ENCODE measurements at places on chromosomes 5 and 9.

- DNase-seq, result no peak
Measured at GRCh38 chr9:137250329-137251193, 525 bp upstream of the STPG3 start.

GRCh38 chr9:5025416-5025815 lies 40.3 kb downstream of the JAK2 start:
- DNase-seq, result no peak

GRCh38 chr9:26567976-26568375 lies 324.6 kb downstream of the CAAP1 start:
- no peak for DNase-seq

DNA sequence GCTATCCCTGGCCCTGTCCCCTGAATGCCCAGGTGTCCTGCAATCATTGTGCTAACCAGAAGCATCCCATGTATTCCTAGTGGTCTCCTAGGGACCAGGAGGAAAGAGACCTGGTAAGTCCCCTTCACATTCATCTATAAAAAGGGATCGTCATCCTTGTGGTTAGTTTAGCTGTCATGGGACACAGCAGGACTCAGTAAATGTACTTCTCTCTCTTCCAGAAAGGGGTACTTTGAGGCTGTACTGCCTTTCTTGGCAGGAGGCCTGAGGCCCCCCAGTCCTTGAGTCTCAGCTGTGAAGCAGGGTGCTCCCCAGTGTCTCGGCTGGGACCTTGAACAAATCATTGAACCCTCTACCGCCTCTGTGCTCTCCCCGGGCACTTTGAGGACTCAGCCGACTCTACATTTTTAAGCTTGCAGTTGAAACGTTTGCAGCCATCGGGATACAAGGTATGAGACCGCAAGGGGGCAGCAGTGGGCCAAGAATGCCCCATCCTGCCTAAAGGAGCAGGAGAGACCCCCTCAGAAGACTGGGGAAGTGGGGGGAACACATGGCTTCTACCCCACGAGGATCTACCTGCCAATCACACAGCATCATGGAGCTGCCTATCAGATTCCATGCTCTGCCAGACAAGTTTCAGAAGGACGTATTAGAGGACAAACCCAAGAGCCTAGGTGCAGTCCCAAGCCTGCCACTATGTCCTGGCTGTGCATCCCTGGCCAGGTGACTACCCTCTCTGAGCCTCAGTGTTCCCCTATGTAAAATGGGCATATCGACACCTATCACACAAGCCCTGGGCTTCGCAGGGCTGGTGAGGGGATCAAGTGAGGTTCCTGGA lies 2.4 kb upstream of the PHYKPL start:
- peak; percentile 76 for DNase-seq

DNA sequence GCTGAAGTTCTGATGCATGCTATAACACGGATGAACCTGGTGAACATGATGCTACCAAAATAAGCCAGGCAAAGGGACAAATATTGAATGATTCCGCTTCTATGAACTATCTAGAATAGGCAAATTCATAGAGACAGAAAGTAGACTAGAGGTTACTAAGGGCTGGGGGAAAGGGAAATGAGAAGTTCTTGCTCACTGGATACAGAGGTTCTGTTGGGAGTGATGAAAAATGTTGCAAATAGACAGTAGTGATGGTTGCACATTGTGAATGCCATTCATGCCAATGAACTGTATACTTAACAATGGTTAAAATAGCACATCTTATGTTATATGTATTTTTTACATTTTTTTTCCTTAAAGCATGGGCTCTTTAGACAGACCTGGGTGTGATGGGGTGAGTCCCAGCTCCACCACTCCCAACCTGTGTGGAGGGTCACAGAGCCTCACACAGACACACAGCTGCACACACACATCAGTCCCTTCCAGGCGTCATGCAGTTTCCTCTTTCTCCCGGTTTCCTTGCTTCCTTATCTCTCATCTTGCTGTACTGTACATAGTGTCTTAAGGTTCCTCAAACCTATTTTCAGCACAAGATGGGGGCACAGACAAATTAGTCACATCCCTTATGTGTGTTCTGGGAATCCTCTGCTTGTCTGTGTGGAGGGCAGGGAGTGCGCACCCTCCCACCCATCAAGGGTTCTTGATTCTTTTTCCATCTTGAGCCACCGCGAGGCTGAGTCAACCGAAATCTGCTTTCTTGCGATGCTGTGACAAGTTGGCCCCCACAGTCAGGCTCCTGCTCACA lies 192.9 kb downstream of the CRB2 start:
- DNase-seq, result no peak

DNA sequence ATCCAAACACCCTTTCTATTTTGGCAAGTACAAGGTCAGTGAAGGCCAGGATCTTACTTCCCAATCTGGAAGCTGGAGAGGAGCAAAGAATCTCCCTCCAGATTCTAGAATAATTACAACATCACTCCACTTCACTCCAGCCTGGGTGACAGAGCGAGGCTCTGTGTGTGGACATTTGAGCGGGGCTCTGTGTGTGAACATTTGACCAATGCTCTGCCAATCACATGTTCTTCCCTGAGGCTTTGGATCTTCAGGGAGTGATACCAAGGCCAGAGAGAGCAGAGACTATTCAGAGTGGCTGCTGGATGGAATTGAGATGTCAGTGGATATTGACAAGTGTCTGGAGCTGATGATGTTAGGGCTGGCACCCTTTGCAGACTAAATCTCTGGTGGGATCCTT lies 24.7 kb upstream of the ANKRD34B start:
- no peak for DNase-seq

GRCh38 chr9:116390303-116391228 lies 237.0 kb downstream of the PAPPA start:
- DNase-seq, result no peak

DNA sequence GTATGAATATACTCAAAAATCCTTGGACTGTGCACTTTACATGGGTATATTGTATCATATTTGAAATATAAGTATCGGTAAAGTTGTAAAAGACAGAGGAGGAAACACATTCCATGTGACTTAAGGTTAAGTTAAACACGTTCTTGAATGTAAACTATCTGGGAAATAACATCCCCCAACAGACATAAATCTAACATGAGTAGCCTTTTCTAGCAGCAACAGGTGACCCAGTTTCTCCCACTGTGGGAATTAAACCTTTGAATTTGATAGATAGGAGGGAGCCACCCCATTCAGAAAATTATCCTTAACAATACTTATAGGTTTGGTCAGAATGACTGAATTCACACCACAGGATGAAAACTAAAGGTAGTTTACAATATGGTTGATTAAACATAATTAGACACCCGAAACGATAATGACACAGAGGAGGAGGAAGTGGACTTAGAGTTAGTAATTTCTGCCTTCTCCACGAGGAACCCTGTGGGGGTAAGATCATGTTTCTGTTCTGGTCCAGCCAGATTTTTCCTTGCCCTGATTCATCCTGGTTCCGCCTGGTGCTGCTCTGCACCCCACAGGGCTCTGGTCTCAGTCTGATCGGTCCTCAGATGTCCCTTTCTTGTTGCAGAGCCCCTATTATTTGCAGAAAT lies 84.6 kb upstream of the DNAH5 start:
- DNase-seq, result no peak

GRCh38 chr9:124818431-124819281 lies 34.6 kb upstream of the WDR38 start:
- no peak for DNase-seq

DNA sequence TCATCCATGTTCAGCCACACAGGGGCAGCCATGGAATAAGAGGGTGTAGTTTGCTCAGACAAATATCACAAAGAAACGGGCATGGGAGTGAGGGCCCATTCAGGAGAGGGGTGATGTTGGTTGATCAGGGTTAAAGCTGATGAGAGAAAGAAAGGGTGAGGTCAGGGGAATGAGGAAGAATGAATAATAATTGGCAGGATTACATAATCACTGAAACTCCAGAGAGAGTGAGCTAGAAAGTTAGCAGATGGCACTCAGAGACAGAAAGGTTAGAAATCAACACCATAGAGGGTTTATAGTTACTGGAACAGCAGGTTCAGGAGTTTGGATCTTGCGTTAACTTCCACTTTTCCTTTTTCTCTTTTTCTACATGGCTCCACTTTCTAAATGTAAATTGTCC lies 113.9 kb downstream of the TAF11L14 start:
- no peak for DNase-seq

DNA sequence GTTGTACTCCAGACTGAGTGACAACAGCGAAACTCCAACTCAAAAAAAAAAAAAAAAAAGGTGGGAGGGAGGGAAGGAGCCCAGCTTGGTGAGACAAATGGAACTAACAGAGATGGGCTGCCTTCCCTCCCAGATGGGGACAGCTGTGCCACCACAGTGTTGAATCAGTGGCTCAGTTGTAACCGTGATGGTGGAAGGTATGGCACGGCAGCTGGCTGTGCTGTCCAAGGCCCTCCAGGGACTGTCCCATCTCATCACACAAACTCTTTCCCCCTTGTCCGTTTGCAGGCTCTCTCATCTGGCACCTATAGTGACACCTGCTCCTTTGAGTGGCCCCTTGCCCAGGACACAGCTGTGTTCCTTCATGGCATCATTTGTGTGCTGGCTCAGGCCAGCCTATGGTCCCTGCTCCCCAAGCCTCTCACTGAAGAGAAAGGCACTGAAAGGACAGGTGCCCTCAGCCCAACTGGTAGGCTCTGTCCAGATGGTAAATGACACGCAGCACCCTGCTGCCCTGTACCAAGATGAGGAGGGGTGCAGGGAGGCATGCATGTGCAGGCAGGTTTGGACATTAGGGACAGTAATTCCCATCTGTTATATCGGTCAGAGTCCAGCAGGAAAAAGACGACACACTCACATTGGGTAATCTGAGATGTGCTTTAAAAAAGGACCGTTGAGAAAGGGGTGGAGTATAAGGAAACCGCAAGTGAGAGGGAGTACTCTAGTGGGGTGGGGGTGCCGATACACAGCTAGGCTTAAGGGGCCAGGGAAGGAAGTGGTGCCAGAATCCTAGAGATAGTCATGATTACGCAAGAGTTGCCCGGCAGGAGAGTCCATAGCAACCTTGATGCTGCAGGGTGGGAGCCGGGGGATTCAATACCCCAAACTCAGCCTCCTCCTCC lies 4.3 kb downstream of the SMIM33 start:
- DNase-seq, result peak; percentile 38

DNA sequence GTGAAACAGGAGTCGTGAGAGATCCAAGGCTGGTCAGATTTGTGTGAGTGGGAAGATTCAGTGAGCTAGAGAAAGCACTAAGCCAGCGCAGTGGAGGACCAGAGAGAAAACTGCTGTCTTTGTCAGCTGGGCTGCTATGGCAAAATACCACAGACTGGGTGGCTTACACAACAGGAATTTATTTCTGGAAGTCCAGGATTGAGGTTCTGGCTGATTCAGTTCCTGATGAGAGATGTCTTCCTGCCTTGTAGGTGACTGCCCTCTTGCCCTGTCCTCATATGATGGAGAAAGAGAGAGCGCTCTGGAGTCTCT lies 24.2 kb upstream of the ANKRD33B start:
- DNase-seq, result no peak

DNA sequence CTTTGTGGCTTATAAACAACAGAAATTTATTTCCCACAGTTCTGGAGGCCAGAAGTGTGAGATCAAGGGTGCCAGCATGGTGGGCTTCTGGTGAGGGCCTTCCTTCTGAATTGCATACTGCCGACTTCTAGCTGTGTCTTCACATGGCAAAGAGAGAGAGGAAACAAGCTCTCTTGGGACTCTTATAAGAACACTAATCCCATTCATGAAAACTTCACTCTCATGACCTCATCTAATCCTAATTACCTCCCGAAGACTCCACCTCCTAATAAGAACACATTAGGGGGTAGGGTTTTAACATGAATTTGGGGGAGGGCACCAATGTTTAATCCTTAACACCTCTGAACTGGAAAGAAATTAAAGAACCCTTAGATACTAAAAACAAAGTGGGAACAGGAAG lies 75.9 kb upstream of the MINAR2 start:
- DNase-seq, result no peak

- DNase-seq, result no peak
Measured at GRCh38 chr5:10660135-10660534, 96.3 kb downstream of the ANKRD33B start.

DNA sequence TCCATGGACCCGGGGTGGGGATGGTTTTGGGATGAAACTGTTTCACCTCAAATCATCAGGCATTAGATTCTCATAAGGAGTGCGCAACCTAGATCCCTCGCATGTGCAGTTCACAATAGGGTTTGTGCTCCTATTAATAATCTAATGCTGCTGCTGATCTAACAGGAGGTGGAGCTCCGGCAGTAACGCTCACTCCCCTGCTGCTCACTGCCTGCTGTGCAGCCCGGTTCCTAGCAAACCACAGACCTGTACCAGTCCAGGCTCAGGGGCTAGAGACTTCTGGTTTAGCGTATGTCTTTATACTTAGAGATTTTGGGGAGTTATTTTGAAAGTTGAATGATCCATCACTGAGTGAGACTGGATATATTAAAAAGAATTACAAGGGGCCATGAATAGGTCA lies 50.2 kb downstream of the RICTOR start:
- DNase-seq, result no peak

DNA sequence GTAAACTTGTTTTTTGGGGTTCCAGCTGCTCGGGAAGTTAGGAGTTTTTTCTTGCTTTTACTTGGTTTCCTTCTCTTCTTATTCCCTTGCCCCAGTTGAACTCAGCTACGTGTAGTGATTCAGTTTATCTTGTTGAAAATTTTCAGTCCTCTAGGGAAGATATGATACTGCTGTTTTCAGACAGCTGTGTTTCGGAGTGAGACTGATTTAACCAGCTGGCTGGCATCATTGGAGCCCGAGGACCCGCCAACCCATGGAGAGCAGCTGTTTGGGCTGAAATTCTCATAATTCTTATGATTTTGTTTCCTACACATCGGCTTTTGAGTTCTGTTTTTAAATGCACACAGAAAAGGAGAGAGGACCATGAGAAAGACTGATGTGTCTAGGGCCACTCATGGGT lies 271.5 kb downstream of the NR3C1 start:
- DNase-seq, result no peak

DNA sequence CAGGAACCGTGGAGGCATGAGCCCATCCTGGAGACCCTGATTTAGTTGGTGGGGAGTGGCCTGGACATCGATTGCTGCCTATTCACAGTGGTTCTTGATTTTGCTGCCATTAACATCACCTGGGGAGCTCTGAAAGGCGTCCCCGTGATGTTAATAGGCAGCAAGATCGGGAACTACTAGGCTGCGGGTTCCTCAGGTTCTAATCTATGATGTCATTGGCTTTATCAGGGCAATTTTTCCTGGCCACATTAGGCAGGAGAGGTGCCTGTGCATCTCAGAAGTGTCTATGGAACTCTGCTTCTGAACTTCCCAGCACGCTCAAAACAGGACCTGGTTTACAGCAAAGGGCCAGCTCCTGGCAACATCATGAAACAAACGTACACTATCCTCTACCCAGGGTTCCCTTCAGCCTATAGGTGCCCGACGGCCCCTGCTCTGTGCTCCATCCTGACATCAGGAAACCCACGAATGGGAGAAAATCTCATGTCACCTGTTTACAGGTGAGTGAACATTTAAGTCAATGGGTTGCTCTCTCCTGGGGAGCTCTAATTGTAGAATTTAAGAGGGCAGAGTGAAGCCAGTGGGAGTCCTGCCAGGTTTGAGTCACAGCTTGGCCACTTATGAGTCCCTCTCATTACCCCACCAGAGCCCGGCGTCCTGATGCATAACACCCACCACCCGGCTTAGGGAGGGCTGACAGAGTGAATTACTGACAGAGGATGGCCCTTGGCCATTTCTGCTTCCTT lies 49.4 kb downstream of the ROPN1L start:
- no peak for DNase-seq

Measured in CD4-positive, alpha-beta T cell treated with Interleukin-1 beta for 1 hour (primary cell).